ENCODE measurements at places on chromosomes 5 and 9. TPM values are rescaled to one million over a fixed set of nuclear protein-coding genes. Genes with fewer than 3 reads are reported as not detected.

DNA sequence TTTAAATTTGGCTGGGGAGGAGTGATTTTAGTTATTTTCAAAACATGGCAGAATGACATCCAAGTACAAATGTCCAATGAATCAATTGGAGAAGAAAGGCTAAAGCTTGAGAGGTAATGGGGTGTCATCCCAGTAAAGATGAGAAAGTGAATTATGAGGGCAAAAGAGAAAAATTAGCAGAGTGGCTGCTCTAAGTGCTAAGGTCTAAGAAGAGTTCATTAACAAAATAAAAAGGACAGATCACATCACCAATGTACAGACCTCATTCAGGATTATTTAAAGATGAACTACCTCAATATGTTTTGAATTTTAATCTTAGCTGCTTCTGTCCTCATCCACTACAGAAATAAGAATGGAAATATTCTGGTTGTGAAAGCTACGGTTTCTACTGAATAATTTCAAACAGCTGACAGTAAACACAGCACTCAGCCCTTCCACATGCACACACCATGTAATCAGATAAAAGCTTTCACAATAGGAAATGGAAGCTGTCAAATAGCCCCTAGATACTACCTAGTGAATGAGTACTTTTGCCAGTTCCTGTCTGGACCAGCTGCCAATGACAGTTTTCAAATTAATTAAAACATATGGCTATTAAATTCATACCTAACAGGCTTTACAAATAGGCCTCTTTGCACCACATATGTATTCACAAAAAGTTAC, 171.5 kb downstream of the SSBP2 start:
- no peak for DNase-seq

- no peak for DNase-seq
Observed at GRCh38 chr9:84324811-84325210, 15.7 kb downstream of the SLC28A3 start.

DNA sequence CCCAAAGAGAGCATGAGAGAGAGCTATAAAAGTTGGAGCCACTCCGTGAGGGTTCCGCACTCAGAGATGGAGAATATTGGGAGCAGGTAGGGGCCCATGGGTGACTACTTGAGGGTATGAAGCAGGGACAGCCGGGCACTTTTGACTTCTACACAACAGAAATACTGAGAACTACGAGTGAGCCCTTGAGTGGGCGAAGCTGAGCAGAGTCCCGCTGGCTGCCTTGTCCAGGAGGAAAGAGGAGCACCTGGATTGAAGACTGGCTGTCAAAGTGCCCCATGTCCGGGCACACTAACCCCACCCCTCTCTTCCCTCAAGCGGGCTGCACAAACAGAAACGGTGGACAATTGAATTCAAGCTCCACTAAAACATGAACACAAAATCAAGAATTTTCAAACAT, 33.6 kb downstream of the FYB1 start:
- no peak for DNase-seq

DOCK2 gene
- 7.6 TPM for total RNA-seq

CBY3 gene
- not detected for total RNA-seq

All from body of pancreas (tissue), 4 donors.